ENCODE measurements at places on chromosomes 4 and X.

- no peak for DNase-seq
Observed at GRCh38 chr4:182547435-182547834, 304.2 kb downstream of the TENM3 start.

- DNase-seq, result peak; percentile 41
Observed at GRCh38 chrX:47232803-47233332, at the start of gene USP11. USP11 (plus strand) TSS chrX:47233009; CDS start chrX:47233044, 35 bp downstream.

DNA sequence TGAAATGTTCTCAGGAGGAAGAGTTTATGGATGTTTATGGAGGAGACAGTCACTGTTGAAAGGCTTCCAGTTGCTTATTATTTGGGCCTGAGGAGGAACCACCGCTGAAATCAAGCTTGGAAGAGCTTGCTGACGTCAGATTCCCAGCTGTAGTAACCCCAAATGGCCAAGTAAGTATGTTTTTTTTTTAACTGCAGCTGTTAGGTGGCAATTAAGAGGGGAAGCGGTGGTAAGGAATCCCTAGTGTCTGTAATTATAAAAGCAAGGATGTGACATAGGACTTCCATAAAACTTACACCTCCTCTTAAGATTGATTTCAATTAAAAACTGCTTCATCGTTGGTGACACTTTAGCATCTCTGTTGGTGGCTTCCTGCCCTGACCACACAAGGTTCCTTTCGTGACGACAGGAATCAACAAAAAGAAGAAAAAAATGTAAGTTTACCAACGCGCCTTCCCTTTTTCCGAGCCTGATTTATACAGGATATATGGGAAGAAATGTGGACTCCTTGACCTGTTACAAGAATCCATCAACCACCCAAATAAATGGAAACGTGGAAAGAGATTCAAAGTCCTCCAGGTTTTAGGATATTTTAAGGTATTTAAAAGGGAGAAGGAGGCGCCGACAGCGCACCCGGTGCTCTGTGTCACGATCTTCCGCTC is 884 bp downstream of the RELL1 start:
- no peak for DNase-seq

DNA sequence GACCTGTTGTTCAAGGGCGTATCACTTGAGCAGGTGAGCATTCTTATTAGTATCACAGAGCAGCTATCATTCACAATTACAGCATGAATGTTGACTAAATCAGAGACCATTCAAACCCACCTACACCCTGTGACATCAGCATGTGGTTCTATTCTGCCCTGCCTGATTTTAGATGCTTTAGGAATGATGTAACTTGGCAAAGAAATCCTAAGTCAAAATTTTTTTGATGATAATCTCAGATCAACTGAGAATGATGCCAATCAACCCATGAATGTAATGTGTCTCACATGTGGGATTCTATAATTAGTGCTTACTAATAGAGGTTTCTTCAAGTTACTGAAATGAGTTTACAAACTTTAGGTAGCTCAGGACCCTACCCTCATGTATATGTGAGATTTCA is 13.4 kb upstream of the CHIC2 start:
- DNase-seq, result no peak

DNA sequence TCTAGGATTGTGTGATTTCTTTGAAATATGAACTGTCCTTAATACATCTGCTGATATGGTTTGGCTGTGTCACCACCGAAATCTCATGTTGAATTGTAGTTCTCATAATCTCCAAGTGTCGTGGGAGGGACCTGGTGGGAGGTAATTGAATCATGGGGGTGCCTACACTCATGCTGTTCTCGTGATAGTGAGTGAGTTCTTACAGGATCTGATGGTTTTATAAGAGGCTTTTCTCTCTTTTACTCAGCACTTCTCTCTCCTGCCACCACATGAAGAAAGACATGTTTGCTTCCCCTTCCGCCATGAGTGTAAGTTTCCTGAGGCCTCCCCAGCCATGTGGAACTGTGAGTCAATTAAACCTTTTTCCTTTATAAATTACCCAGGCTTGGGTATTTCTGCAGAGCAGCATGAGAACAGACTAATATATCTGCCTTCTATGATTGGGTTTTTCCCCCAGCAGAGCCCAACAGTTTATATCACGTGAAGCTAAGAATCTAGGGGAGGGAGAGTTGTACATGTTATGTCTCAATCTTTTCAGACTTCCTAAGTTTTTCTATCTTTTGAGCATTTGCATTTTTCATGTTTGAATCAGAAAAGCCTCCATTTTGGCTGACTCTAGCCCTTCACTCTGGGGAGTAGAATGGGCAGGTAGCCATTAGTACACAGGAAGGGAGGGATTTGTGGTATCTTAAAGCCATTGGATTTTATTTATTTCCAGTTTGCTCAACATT is 58.9 kb downstream of the PLAC1 start:
- no peak for DNase-seq

GRCh38 chrX:39438603-39439602 is 637.6 kb downstream of the MID1IP1 start:
- no peak for DNase-seq

GRCh38 chrX:39616098-39616729 is 481.5 kb downstream of the BCOR start:
- DNase-seq, result no peak

GRCh38 chrX:24264383-24264782 is 49.5 kb downstream of the SUPT20HL2 start:
- no peak for DNase-seq

- no peak for DNase-seq
Observed at GRCh38 chr4:112069110-112069509, 76.1 kb upstream of the FAM241A start.

- no peak for DNase-seq
Observed at GRCh38 chr4:174847801-174848427, 18.9 kb upstream of the GLRA3 start.

DNA sequence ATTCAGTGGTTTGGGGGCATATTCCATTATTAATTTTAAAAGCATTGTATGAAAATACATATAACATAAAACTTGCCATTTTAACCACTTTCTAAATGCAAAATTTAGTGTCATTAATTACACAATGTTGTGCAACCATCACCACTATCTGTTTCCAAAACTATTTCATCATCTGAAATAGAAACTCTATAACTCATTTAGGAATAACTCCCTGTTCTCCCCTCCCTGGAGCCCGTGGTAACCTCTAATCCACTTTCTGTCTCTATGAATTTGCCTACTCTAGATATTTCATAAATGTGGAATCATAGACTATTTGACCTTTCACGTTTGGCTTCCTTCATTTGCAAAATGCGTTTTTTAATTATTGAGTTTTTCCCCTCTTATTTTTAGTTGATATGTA is 101.4 kb upstream of the GPC4 start:
- no peak for DNase-seq

DNA sequence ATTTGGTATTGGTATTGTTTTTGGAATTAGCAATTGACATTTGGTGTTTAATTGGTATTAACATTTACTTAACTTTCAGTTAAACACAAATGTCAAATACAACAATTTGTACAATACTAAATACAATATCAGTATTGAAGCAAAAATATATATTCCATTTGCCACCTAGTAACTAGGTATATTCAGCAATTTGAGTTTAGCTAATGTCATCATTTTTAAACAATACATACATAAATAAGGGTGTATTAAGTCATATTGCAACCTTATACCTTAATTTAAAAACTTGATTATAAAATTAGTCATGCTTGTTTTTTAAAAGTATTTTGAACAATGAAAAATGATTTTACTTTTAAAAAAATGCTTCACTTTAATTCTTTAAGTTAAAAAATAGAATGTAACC is 53.3 kb downstream of the FBXO8 start:
- no peak for DNase-seq

DNA sequence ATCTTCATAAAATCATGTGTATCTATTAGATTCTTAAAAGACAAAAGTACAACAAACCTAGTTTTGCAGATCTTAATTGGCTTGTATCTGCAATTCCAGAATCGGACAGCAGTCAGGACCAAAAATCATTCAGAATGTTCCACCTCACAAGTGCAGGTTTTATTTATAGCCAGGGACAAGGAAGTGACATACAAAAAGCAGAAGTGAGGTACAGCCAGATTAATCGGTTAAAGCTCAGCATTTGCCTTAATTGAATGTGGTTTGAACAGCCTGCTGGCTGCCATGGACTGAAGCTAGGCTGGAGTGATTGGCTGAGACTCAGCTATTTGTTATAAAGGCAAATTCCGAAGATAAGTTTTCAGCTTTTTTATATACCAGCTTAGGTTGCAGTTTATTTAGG is 932.6 kb downstream of the C4orf33 start:
- no peak for DNase-seq

DNA sequence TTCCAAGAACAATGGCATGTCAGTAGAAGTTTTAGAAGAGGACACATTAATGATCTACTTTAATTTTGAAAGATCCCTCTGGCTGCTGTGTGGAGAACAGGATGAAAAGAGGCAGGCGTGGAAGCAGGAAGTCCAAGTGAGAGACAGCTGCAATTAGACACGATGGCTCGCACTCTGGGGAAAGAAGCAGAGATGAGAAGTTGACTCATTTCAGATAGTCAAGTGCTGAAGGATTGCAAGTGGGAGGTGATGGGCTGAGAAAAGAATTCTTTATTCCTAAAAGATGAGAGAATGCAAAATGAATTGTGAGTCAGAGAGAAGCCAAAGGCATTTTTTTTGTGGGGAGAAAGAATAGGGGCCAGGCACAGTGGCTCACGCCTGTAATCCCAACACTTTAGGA is 16.5 kb downstream of the RXFP1 start:
- DNase-seq, result no peak

DNA sequence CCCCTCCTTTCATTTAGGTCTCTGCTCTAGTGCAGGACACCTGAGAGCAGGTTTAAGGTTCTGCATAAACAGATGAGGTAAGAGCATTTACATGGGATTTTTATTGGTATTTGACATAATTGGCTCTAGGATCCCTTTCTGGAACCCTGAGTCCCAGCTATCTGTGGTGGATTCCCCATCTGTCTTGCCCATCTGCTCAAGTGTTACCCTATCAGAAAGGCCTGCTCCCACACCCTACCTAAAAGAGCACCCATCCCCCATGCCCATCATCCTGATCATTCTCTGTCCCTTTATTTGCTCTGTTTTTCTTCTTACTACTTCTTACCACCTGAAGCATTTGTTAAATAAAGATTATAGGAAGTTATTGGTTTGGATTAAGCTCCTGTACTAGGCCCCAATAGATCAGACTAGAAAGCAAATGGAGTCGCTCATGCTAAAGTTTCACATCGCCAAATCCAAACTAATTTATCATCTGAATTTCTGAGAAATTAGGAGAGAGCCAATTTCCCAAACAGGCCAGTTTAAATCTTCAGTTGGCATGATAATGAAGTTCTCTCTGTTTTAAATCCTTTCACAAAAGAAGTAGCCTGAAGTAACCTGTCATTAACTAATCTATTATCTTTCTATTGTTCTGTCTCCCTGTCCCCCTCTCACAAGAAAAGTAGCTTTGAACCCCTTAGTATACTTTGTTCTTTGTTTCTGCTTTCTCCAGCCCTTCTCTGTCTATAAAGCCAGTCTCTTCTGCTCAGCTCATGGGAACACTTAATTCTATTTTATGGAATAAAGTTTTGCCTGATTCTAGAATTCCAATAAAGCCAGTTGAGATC is 178.6 kb downstream of the ZNF674 start:
- DNase-seq, result no peak

- DNase-seq, result no peak
Observed at GRCh38 chr4:169652535-169652934, 32.2 kb downstream of the CLCN3 start.

GRCh38 chrX:139823806-139824205 is 109.0 kb downstream of the ATP11C start:
- no peak for DNase-seq

GRCh38 chr4:15366721-15367120 is 61.1 kb upstream of the C1QTNF7 start:
- DNase-seq, result no peak

GRCh38 chr4:146256328-146256727 is 42.0 kb downstream of the REELD1 start:
- no peak for DNase-seq

- DNase-seq, result no peak
Observed at GRCh38 chr4:7938609-7939376, 868 bp downstream of the AFAP1 start.

- no peak for DNase-seq
Observed at GRCh38 chrX:291411-291901, 10.3 kb downstream of the PLCXD1 start.

DNA sequence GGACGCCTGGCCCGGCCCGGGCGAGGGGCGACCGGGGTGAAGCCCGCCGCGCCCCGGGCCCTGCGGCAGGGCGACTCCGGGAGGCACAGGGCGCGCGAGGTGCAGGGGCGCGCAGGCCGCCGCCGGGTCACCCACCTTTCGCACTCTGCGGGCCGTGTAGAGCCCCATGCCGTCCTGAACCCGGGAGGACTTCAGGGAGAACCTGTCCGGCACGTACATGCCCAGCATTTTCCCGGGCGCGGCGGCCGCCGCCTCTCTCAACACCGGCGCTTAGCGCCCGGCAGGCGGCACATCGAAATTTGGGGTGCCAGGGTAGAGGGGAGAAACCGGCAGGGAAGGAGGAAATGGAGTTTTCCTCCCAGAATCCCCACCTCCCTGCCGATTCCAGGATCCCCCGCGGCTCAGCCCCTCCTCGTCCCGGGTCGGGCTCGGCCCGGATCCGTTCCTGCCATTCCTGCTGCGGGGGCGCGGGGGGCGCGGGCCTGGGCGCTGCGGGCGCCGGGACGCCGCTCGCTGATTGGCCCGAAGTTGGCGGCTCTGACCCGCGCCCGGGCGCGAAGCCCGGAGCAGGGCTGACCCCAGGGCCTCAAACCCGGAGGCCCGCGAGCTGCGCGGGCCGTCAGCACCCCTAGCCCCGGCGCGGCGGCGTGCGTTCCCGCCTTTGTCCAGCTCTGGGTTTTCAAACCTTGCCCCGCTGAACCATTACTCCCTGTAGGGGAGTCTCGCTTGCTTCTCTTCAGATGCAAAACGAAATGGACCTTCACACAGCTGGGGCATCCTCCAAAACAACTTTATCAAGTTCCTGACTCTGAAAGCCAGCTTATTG is at the start of gene PRDM5:
Gene PRDM5 (minus strand): TSS at position 346 of the 826 bp plus-strand sequence. CDS start 118 bp downstream, at position 228.
- DNase-seq, result no peak

DNA sequence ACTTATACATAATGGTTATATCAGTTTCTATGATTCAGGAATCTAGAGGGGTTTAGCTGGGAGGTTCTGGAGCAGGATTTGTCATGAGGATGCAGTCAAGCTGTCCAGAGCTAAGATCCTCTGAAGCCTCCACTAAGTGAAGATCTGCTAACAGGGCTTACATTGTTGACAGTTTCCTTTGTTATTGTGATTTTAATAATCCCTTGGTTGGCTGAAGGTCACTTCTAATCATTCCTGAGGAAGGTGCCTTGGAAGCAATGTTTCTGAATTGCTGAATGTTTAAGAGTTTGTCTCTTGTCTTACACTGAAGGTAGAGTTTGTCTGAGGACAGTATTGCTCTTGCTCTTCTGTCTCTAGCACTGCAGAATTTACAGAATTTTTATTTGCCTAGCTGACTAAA is 41.3 kb downstream of the BANK1 start:
- DNase-seq, result no peak

DNA sequence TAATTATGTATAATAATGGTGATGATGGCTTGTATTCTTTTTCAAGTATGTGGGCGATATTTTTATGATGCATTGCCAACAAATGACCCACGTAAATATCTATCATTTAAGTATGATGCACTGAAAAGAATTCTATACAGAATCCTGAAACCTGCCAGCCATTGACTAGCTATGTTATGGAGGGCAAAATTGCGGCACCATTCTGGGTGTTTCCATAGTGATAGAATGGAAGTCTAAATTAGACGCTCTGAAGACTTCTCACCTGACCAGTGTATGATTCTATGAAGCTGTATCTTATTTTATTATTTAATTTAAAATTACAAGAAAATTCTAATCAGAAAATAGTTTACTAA is 677 bp upstream of the CENPC start:
- DNase-seq, result no peak
